ENCODE measurements at places on chromosomes 3 and 15.

DNA sequence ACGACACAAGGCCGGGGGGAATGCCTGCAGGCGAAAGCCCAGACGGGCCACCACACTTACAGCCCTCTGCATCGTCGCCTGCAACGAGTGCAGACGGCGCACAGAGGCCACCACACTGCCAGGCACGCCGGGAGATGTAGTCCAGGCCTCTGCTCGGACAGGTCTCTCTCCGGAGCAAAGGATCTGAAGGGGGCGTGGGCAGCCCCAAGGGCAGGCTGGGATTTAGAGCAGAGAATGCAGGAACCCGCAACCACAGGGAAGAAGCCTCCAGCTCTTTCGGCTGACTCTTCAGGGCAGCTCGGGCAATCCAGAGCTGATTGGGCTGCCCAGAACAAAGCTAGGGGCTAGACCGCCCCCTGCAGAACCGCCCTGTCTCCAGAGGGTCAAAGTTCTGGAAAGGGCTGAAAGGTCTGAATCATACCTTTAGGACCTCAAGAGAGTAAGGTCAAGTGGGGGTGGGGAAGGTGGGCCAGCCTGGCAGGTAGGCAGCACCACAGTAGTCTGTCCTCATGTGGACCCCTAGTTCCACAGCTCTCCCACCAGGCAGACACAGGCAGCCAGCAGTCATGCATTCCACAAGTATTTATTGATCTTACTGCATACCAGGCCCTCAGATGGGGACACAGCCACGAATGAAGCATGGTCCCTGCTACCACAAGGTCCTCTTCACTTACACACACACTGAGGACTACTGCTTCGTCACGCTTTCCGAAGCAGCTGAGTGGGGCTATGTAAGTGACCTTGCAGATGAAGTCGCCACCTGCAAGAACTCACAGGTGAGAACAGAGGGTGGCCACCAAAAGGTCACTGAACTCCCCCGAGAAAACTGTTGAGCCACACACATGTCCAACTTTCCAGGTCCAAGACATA lies at the start of gene AMT:
TSS of gene AMT (minus strand) at position 95 of the 870 bp plus-strand sequence. CDS start at position 72, 23 bp downstream.
- DNase-seq: no peak

DNA sequence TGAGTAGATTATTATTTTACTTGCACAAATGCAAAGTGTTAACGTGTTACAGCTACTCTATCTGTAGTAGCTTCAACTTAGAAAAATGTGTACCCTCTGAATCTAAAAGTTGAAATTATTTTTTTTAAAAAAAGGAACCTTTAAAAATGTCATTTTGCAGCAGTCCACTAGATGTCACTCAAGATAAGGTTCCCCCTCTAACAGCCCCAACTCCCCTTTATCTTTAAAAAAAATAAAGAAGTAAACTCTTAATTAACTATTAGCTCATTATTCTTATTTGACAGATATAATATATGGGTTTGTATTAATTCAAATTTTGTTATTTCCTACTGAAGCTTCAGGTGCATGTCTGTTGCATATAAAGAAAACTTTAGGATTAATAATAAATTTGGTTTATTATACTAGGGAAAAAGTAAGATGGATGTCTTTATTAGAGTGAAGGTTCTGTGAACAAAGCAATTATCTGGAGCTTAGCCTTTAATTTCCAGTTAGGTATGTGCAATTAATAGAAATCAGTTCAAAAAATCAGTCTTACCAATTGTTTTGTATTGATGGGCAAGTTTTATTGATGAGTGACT lies 288.5 kb downstream of the VGLL3 start:
- no peak for DNase-seq

GRCh38 chr3:165347526-165347925 lies 151.3 kb upstream of the SLITRK3 start:
- no peak for DNase-seq

DNA sequence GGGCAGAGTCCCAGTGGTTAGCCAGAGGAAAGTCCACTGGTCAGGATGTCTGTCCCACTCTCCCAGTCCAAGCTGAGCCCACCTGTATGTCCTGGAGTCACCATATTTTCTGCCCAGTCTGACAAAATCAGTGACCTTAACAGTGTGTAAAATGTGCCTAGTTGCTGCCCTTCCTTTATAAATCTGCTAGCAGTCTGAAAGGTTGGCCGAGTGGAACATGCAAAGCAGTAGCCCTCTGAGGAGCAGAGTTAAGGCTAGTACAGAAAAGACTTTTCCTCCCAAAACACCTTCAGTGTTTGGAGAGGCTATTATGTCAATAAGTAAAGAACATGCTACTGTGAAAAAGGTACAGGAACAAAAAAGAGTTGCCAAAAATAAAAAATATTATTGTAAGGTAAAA lies 15.3 kb downstream of the TTC21A start:
- no peak for DNase-seq

GRCh38 chr15:32834156-32834555 lies 116.4 kb downstream of the GREM1 start:
- DNase-seq: no peak

- DNase-seq: no peak
These were observed 18.7 kb upstream of the SPG11 start for GRCh38 chr15:44682211-44682610.

DNA sequence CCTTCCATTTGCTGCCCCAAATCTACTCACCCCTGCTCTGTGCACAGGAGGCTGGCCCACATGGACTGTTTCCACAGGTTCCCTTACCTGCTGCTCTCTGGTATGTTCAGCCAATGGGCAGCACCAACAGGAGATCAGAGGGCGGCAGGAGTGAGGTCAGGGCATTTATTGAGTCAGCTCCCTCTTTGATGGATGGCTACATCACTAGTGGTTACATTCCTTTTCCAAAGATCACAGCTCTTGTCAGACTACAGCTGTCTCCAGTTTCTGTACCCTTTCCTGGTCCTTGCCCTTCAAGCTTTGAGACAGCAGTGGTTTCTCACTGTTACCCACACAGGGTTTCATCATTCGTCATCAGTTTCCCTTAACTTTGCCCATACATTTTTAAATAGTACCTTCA lies 325.1 kb downstream of the SUCLG2 start:
- DNase-seq: no peak

GRCh38 chr15:101058735-101059134 lies 139.6 kb downstream of the LRRK1 start:
- DNase-seq: no peak

DNA sequence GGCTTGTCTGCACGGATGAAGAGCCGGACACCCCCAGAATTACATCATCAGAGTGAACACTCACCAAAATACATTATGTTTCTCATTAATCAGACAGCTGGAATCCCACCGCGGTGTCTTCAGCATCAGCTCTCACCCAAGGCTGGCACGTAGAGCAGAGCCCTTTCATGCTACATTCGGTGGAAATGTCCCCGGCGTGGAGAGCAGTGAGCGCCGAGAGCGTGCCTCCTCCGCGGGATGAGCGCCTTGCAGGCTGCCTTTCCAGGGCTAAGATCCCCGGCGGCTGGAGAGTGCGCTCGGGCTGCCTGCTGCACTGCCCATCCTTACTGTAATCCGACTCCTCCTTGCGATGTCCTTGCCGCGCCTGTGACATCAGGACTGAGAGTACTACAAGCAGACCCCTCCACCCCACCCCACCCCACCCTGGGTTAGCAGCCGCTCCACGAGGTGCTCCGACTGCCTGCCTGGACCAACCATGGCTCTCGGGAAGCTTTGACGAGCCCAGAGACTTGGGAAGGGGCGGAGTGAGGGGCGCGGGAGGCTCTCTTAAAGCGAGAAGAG lies at the start of gene ZNF385D:
TSS of gene ZNF385D (minus strand) at position 380 of the 561 bp plus-strand sequence. CDS start at position 86, 294 bp downstream.
- DNase-seq: no peak

- no peak for DNase-seq
These were observed 11.0 kb downstream of the LEKR1 start for GRCh38 chr3:156837115-156837514.

DNA sequence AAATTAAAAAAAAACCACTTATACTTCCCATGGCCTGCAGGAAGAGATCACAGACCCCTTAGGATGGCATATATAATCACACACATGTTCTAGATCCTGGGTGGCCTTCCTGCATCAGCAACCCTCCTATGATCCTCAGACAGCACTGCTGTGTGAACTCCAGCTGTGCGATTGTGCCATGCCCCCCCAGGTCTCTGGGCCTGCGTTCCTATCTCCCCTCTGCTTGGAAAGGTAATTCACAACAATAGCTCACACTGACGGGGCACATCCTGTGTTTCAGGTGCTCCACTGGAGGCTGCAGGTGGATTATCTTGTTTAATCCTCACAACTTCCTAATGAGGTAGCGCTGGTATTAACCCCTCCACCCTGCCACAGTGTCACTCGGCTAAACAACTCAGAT lies 71.2 kb upstream of the GLCE start:
- DNase-seq: no peak

DNA sequence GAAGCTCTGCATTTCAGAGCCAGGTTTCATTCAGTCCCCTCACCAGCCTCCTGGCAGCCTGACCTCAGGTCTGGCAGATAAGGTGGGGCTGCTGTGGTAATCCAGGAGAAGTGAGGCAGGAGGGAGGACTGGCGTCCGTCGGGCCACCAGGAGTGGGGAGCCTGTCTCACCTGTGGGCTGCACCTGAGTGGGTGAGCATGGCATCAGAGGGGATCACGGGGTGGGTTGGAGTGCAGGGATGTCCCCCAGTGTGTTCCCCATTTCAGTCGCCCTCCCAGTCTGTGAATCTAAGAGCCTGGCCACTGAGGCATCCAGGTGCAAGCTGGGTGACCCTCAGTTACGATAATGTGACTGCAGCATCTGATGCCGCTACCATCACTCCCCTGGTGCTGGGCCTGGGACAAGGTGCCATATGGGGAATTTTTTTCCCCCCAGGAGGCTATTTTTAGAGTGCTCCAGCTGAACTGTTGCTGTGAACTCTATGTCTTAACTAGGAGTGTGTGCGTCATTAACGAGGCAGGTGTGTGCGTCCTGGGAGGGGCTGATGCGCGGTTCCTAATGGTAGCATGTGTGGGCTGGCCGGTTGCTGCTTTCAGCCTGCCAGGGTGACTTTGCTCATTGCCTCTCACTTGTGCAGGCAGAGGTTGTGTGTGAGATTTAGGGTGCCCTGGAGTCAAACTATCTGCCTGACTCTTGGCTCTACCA lies 165.2 kb downstream of the SLCO3A1 start:
- DNase-seq: no peak

GRCh38 chr3:111238885-111239284 lies 167.3 kb downstream of the NECTIN3 start:
- DNase-seq: no peak

- no peak for DNase-seq
These were observed 89.0 kb upstream of the LPP start for GRCh38 chr3:188064831-188065493.

DNA sequence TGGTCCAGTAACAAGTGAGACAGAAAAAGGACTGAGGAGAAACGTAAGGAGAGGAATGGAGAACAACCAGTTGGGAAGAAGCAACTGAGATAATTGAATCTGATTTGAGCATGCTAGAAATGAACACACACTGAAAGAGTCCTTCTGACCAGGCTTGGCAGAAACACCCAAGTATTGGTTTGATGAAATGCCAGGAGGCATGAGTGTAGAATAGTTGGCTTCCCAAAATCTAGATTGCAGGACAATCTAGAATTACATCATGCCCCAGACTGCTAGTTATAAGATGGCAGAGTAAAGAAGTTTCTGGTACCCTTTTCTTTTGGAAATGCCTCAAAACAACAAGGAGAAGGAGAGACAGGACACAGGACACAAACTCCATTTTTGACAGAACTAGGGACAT lies 189.7 kb upstream of the STT3B start:
- no peak for DNase-seq

GRCh38 chr3:194572143-194572789 lies 61.0 kb downstream of the TMEM44 start:
- no peak for DNase-seq

DNA sequence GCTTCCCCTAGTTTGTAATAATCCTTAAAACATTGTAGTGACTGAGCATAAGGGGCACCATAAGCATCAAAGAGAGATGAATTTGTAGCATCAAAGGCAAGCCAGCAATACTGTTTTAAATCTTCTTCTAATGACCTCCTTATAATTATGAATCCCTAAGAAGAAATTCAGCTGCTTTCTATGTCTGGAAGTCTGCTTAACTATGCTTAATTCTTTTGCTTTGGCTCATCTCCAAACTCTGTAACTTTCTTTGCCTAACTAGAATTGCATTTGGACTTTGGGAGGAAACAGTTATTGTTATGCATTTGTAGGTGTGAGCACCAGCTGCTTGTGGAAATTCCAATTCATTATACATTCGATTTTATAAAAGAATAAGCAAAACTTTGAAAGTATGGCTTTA lies 117.7 kb upstream of the SPATA16 start:
- no peak for DNase-seq
